ENCODE measurements at places on chromosomes 7 and 10.

- no peak for DNase-seq
These were observed 20.9 kb downstream of the CD36 start for GRCh38 chr7:80659120-80660055.

- no peak for DNase-seq
These were observed 384.8 kb upstream of the FOXK1 start for GRCh38 chr7:4297165-4297917.

GRCh38 chr10:131775433-131775832, 125.4 kb upstream of the PPP2R2D start:
- no peak for DNase-seq

- no peak for DNase-seq
These were observed 284.7 kb downstream of the BICC1 start for GRCh38 chr10:58797356-58797755.

DNA sequence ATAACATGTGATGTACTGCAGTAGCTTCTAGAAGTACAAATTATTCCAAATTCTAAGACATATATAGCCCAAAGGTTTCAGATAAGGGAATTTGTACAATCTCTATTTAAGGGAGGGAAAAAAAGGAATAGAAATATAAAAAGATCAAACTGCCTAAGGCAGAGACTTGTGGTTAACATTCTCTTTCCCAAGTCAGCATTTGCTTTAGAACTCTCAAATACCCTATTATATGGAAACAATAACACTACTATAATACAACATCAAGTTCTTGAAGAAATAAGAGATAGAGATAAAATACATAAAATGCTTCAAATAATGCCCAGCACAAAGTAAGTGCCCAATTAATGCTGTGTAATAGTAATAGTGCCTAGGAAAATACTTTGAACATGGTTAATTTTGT, 123.1 kb downstream of the CRPPA start:
- no peak for DNase-seq

GRCh38 chr10:110686949-110687348, 42.8 kb downstream of the RBM20 start:
- DNase-seq: no peak

GRCh38 chr10:61480208-61480607, 27.0 kb upstream of the TMEM26 start:
- DNase-seq: no peak

- DNase-seq: no peak
These were observed 16.2 kb upstream of the SPOCK2 start for GRCh38 chr10:72104472-72105097.

GRCh38 chr7:46775020-46775419, 806.9 kb downstream of the TNS3 start:
- no peak for DNase-seq

DNA sequence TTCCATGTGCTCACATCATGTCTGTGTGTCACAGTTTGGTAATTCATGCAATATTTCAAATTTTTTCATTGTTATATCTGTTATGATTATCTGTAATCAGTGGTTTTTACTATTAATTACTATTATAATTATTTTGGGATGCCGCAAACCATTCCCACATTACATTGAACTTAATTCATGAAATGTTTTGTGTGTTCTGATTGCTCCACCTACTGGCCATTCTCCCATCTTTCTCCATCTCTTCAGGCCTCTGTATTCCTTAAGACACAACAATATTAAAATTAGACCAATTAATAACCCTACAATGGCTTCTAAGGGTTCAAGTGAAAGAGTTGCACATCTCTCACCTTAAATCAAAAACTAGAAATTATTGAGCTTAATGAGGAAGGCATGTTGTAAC, 398.5 kb downstream of the PCDH15 start:
- DNase-seq: no peak

DNA sequence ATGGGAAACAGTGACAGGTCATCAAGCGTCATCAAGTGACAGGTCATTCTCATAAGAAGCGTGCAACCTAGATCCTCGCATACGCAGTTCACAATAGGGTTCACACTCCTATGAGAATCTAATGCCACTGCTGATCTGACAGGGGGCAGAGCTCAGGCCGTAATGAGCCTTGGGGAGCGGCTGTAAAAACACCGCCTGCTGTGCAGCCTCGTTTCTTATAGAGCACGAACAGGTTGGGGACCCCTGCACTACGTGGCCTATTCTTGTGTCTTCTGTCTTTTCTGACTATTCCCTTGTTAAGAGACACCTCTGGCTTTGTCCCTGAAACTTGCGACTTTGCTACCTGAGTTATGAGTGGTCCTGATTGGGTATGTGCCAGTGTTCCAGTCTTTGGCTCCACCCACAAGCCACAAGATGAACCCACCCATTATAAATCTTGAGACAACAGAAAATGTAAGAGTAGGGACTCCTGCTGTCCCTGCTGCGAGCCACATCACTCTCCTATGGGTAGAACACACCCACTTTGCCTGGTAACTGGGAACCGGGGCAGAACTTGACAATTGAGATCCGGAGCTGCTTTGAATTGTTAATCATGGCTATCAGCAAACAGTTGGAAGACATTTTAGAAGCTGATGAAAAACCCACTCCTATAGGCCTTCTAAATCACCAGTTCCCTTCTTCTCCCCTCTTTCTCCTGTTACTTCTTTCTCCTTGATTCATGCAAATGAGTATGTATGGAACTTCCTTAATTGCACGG, 55.8 kb upstream of the EXOC4 start:
- DNase-seq: no peak

- DNase-seq: no peak
These were observed 59.2 kb downstream of the CHCHD3 start for GRCh38 chr7:133022661-133023060.

GRCh38 chr10:91410638-91411371, 661 bp downstream of the HECTD2 start:
- no peak for DNase-seq

- no peak for DNase-seq
These were observed 7.4 kb upstream of the LAMB1 start for GRCh38 chr7:108010377-108010776.

DNA sequence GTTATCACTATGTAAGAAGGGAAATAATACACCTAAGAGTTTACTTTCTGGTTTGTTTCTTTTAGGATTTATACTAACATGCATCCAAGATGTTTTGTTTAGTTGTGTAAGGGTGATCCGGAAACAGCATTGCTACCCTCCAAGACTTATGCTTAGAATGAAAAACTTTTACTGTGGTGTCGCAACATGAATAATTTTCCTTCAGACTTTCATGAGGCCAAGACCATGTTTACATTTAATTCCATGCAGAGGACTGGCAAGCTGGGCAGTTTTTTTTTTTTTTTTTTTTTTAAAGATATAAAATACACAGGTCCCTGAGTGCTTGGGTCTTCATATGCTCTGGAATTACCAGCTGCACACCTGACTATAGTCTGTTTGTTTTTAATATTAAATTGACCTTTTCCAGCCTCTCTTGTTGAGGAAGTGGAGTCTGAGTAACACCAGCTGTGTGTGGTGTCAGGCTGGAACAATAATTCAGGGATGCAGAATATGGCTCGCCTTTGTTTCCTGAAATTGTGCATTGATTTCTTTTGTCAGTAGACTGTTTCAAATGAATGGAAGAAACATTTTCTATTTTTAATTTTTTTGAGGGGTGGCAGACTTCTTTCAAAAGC, 81.7 kb downstream of the ST7 start:
- no peak for DNase-seq

- DNase-seq: no peak
These were observed 13.3 kb downstream of the RGR start for GRCh38 chr10:84258034-84258695.

GRCh38 chr10:85623758-85624157, 742.8 kb downstream of the GRID1 start:
- DNase-seq: no peak

GRCh38 chr7:46071601-46072000, 150.5 kb upstream of the IGFBP3 start:
- no peak for DNase-seq

- no peak for DNase-seq
These were observed 320.0 kb downstream of the ZNF716 start for GRCh38 chr7:57769958-57770357.

GRCh38 chr7:111224354-111225231, 133.7 kb downstream of the LRRN3 start:
- no peak for DNase-seq

DNA sequence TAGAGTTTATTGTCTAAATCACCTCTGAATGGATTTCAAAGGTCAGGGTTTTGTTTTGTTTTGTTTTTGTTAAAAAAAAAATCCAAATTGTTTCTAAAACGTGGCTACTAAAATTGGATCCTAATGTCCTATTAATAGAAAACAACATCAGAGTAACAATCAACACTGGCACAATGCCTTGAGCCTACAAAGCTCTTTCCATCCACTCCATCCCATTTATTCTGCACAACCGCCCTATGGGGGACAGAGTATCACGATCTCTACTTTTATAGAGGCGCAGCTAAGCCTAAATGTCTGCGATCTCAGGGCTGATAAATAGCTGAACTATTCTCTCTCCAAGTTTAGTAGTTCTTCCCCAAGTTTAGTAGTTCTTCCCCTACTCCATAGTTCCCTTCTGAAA, 78.8 kb downstream of the FGFR2 start:
- no peak for DNase-seq

DNA sequence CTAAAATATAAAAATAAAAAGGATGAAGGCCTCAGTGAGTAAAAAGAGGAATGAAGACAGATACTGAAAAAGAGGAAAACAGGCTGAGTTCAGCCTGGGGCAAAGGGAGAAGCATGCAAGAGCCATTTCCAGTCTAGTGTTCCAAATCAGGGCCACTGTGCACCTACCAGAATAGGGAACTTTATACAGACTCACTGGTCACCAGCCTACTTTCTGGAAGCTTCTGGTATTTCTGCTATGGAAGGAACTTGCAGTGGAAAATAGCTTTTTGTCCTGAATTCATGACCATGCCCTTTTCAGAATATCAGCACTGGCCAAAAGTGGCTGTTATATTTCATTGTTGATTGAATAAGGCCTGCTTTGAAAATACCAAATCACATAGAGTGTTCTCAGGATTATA, 28.8 kb downstream of the ABRAXAS2 start:
- DNase-seq: no peak

- no peak for DNase-seq
These were observed 75.4 kb downstream of the PROSER2 start for GRCh38 chr10:11898372-11899066.

- DNase-seq: no peak
These were observed 3.3 kb downstream of the IL2RA start for GRCh38 chr10:6058682-6059475.

DNA sequence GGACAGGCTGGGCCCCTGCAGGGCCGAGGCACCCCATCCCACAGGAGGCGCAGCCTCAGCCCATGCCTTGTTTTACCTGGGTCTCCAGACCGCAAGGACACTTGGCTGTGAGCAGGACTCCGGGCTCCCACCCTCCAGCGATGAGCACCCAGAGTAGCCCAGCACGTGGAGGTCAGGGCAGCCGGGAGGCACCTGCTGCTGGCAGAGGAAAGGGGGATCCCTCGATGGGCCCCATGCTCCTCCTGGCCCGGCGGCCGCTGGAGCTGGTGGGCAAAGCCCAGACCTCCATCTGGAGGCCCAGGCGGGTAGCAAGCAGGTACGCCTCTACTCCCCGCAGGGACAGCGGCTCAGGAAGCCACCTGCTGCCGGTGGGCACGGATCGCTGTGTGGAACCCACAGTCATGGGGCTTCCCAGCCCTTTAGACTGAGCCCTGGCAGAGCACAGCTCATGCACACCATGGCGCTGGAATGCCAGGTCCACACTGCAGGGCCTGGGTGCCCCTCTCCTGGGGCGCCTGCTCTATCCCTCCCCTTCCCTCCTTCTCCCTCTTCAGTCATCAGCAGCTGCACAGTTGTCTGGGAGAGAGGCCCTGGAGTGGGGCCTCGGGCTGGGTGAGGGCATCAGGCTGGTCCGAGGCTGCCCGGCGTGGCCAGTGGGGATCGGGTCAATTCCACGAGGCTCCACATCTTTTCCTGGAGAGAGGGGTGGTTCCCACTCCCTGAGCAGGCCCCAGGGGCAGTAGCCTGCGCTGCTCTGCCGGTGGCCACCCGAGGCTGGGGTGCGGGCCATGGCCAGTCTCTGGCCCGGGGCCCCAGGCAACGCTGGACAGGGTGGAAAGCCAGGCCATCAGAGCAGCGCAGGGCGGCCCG, 65.7 kb downstream of the PWWP2B start:
- no peak for DNase-seq

All from CD4-positive, alpha-beta memory T cell (primary cell).